ENCODE measurements at places on chromosomes 5 and 9.

GRCh38 chr5:24444414-24444813 lies 200.4 kb downstream of the CDH10 start:
- DNase-seq = no peak

- DNase-seq = no peak
These were observed 2.7 kb downstream of the NDST1 start for GRCh38 chr5:150510460-150511263.

DNA sequence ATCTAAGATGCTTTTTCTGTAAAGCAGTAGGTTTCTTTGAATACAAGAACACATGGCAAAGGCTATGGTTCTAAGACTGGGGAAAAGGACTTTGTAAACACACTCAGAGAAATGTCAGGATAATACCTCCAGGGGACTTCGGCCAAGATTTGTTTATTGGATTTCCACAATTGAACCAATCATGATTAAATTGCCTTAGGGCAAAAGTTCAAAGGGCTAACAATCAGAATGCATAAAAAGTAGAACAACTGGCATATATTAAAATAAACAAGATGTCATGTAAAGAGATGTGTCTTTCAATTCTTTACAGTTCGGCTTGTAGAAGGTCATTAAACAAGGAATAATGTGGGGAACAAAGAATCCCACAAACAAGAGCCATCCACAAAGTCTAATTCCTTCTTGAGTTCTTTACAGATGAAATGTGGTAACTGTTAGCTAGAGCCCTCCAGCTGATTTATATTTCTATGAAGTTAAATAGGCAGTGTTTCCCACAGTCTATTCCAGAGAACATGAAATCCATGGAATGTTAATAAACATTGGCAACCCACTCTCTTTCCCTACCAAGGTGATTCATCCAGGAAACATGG lies 565.5 kb downstream of the ZNF608 start:
- no peak for DNase-seq

GRCh38 chr9:91905991-91906469 lies 44.0 kb downstream of the ROR2 start:
- DNase-seq = no peak

DNA sequence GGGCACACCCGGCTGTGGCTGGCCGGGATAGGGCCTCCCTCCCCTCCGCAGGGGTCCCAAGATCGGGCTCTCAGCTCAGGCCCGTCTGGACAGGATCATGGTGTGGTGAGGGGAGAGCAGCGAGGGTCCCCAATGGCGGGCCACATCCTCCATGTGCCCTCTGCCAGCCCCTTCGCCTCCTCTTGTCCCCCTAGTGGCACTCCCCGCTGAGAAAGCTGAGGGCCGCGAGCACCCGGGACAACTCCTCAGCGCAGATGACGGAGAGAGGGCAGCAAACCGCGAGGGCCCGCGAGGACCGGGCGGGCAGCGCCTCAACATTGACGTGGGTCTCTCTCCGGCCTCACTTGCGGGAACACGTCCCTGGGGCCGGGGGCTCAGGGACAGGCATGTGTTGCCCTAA lies 24.6 kb downstream of the NKD2 start:
- no peak for DNase-seq

DNA sequence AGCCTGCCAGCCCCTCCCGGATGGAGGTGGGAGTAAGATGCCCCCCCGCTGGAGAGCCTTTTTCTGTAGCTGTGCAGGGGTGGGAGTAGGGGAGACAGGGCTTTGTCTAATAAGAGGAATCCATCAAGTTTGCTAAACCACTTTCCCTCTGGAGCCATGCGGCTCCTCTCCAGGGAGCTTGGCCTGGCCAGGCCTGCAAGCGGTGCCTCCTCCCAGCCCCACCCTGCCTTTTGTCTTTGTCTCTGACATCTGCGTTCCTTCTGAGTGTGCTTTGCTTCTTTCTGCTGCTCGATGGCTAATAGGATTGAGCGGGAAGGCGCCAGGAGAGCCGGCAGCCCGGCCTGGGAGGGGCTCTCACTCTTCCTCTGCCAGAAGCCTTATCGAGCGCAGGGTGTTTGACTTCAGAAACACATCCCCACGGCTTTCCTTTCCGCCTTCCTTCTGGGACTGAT lies 26.7 kb upstream of the FCN1 start:
- peak; percentile 37 for DNase-seq

DNA sequence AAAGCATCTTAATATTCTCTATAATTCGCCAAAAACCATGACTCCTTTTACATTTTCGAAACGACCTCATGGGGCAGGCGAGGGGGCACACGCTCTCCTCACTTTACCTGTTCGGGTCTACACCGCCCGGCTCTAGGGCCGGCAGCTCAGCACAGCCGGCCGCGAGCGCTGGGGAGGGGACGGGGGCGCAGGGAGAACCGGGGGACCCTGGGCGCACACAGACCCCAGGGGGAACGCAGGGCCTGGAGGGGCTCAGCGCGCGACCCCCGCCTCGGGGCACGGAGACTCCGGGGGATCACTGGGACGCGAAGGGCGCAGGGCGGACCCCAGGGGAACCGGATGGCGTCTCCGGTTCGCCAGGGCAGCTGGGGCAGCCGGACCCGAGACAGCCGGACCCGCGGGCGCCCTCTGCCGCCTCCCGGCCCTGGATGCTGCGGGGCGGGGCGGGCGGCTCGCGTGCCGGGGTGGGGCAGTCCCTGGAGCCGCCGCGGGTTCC lies at the start of gene AHRR:
AHRR (plus strand) TSS at position 485 of the 496 bp plus-strand sequence. CDS start 22,189 bp downstream, outside the sequence.
- DNase-seq = peak; percentile 36

DNA sequence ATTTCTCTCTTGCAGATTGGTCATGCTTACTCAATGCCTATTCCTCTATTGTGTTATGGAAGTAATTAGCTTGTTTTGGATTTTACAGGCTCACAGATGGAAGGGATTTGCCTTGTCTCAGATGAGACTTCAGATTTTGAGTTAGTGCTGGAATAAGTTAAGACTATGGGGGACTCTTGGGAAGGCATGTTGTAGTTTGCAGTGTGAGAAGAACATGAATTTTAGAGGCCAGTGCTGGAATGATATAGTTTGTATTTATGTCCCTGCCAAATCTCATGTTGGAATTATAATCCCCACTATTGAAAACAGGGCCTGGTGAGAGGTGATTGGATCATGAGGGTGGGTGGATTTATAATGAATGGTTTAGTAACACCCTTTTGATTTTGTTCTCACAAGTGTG lies 6.1 kb upstream of the TUSC1 start:
- DNase-seq = no peak

DNA sequence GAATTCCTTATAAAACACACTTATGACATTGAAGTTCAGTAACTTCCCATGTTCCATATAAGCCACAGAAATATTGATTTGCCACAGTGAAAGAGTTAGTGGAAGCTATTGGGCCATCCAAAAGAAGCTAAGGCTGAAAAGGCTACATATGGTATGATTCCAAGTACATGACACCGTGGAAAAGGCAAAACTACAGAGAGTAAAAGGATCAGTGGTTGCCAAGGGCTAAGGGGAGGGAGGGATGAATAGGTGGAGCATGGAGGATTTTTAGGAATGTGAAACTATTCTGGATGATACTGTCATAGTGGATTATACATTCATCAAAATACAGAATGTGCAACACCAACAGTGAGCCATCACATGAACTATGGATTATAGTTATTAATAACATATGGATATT lies 109.7 kb downstream of the F2RL2 start:
- DNase-seq = no peak

DNA sequence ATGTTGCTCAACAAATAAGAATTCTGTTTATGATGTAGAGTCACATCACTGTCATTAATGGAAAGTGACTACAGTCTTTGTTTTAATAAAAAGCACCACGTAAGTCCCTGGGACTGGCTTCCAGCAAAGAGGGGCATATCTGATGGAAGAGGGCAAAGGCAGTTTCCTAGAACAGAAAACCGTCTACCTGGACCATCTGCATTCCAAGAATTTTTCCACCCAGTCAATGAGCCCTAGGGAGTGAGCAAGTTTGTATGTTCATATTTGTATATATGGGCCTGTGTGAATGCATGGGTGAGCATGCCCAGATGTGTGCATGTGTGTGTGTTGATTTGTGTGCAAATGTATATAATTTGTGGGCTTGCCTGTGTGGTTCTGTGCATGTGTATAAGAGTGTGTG lies 156.8 kb upstream of the SEMA6A start:
- DNase-seq = no peak

GRCh38 chr5:179955630-179956029 lies 47.9 kb upstream of the TBC1D9B start:
- no peak for DNase-seq
